ENCODE measurements at places on chromosomes 2 and 18. TPM values are rescaled to one million over a fixed set of nuclear protein-coding genes. Genes with fewer than 3 reads are reported as not detected.

GRCh38 chr2:96690306-96691021, 47.9 kb downstream of the FER1L5 start:
- no peak for DNase-seq
- H3K4me1 ChIP-seq, result peaks cover 9% of the 10 kb centered on the region
- H3K36me3 ChIP-seq, result no peaks in the 10 kb centered on the region
- H3K27ac ChIP-seq, result no peak overlapping the region

DNA sequence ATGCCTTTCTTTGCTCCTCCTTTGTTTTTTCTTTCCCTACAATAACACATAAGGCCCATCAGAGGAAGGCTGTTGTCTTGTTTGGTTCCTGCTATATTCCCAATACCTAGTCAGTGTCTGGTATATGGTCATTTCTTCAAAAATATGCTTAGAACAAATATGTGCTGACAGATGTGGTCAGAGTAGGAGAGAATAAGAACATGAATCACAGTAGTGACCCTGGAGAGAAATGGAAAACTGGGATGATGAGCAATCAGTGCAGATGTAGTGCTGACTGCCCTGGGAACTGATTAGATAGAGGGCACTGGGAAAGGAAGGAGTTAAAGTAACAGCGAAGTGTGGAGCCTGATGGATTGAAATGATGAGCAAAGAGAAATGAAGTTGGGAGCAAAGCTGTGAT, 189.4 kb upstream of the LHCGR start:
- DNase-seq, result no peak
- no peaks in the 10 kb centered on the region for H3K36me3 ChIP-seq
- H3K4me3 ChIP-seq, result no peak overlapping the region

TMEM169 gene
- 0.15 TPM for total RNA-seq

PJVK gene
- total RNA-seq, result 2.0 TPM

ST6GAL2 gene
- total RNA-seq, result 0.34 TPM

DNA sequence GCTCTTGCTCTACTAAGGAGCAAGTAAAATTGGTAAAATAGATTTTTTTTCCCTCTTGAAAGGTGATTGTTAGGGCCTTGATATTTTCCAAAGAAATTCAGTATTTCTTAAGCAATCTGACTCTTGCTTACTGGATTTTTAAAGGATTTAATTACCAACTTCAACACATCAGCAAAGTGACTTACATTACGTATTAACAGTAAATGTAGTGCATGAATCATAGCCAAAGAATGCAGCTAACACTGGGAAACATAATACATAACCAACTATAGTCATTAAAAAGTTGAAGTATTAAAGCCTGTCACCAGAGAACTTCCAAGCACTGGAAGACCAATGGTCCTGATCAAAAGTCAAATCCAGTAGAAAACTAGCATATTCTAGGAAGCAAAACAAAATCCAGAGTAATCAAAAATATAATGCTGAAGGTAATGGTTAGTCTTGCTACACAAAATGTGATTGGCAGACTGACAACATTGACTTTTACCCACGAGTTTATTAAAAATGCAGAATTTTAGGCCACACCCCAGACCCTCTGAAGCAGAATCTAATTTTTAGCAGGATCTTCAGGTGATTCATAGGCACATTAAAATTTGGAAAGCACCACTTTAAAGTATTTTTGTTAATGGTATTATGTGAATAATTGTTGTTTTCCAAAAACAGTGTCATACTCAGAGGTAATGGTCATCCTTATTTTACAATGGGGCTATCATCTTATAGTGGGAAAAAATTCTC, 31.8 kb upstream of the CAVIN2 start:
- no peak for DNase-seq
- H3K4me1 ChIP-seq, result no peaks in the 10 kb centered on the region
- H3K27ac ChIP-seq, result no peak overlapping the region
- H3K4me3 ChIP-seq, result no peak overlapping the region
- H3K36me3 ChIP-seq, result no peaks in the 10 kb centered on the region

DNA sequence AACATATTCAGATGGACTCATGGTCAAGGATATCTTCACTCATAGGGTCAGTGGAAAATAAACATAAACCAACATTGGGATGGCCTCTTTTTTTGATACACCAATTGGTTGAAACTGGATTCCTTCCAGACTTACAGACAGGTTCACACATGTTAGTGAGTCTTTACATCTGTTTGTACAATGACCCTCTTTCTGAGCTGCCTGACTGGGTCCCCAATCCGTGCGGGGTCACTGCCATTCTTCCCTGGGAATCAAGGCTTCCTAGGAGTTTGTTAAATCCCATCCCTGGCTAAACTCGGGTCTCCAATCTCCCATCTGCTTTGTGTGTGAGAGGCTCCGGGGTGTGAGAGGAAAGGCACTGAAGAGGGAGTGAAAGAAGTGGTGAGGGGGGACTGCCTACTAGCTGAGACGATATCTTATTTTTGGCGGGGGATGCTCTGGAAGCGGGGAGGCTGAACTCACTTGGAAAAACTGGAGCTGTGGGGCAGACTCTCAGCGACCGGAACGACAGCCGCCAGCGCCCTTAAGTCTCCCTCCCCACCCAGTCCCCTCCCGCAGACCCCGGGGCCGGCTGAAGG, 487 bp downstream of the STARD6 start:
- peak overlapping the region; percentile 64 for H3K27ac ChIP-seq
- H3K36me3 ChIP-seq, result peaks cover 5% of the 10 kb centered on the region
- peaks cover 8% of the 10 kb centered on the region for H3K4me1 ChIP-seq
- no peak for DNase-seq
- peak overlapping the region; percentile 54 for H3K4me3 ChIP-seq

DNA sequence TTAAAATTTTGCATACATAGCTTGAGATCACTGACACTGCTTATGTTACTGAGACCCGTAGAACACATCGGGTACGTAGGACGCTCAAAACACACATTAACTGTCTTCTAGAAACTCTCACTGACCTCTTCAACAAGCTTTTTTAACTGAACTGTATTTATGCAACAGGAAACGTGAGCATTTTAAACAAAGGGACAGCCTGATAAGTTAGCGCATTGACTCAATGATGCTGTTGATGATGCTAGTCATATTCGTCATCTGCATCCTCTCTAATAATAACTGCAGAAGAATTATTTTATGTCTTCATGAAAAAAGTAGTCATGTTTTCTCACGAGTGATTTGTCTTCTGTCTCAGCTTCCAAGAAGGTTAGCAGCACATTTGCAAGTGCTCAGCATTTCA, 824.0 kb downstream of the DCDC2C start:
- H3K36me3 ChIP-seq, result no peaks in the 10 kb centered on the region
- H3K4me3 ChIP-seq, result no peak overlapping the region
- no peaks in the 10 kb centered on the region for H3K4me1 ChIP-seq
- H3K27ac ChIP-seq, result no peak overlapping the region

PTPRN gene
- total RNA-seq, result 0.31 TPM

- no peak for DNase-seq
- no peaks in the 10 kb centered on the region for H3K36me3 ChIP-seq
- H3K27ac ChIP-seq, result no peak overlapping the region
These were observed 41.9 kb upstream of the EPB41L3 start for GRCh38 chr18:5585653-5586052.

GRCh38 chr2:7719876-7720275, 802.7 kb downstream of the RNF144A start:
- H3K27me3 ChIP-seq, result no peaks in the 10 kb centered on the region
- H3K36me3 ChIP-seq, result no peaks in the 10 kb centered on the region
- no peak overlapping the region for H3K4me3 ChIP-seq
- H3K27ac ChIP-seq, result no peak overlapping the region

GRCh38 chr2:116411211-116411610, 1403.3 kb upstream of the DDX18 start:
- no peaks in the 10 kb centered on the region for H3K36me3 ChIP-seq
- H3K27me3 ChIP-seq, result no peaks in the 10 kb centered on the region

GRCh38 chr2:190916829-190917228, 36.2 kb downstream of the GLS start:
- no peaks in the 10 kb centered on the region for H3K27me3 ChIP-seq
- no peak overlapping the region for H3K4me3 ChIP-seq
- H3K36me3 ChIP-seq, result no peaks in the 10 kb centered on the region
- H3K27ac ChIP-seq, result no peak overlapping the region

DNA sequence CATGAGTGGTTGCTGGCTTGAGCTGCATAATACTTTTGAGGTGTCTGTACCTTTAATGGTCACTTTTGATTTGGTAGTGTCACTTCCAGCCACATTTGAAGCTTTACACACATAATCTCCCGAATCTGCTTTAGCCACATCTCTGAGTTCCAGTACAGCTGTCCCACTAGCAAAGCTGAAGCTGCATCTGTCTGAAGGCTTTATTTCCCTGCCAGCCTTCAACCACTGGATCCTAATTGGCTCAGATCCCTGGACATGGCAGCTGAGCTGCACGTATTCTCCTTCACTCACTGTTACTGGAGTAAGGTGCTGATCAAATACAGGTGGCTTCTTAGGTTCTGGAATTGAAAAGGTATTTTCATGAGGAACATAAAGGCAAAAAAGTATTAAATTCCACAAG, 99.7 kb downstream of the TTN start:
- no peaks in the 10 kb centered on the region for H3K27me3 ChIP-seq
- DNase-seq, result no peak
- H3K4me3 ChIP-seq, result no peak overlapping the region
- peaks cover 31% of the 10 kb centered on the region for H3K36me3 ChIP-seq
- H3K27ac ChIP-seq, result no peak overlapping the region

- H3K4me3 ChIP-seq, result no peak overlapping the region
- H3K27ac ChIP-seq, result no peak overlapping the region
- H3K36me3 ChIP-seq, result no peaks in the 10 kb centered on the region
These were observed 12.3 kb upstream of the AGXT start for GRCh38 chr2:240856151-240856980.

DNA sequence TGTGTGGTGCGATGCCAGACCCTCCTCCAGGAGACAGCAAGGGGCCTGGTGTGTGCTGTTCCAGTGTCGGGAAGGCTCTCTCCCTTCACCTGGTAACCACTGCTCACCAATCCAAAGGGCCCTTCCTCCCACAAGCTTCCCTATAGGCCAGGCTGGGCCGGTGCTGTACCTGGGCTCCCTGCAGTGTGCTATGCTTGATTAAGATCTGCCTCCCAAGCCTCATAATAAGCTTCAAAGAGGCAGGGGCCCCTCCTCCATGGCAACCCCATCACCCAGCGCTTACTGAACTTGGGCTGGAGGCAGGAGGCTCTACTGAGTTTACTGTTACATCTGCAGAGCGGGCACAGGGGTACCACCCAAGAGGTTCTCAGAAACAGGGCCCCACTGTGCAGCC, 4.5 kb upstream of the MAL start:
- H3K4me1 ChIP-seq, result peaks cover 11% of the 10 kb centered on the region
- no peak overlapping the region for H3K27ac ChIP-seq
- no peak overlapping the region for H3K4me3 ChIP-seq
- peaks cover 5% of the 10 kb centered on the region for H3K27me3 ChIP-seq
- H3K36me3 ChIP-seq, result no peaks in the 10 kb centered on the region
- no peak for DNase-seq

REG3A gene
- total RNA-seq, result not detected

DNA sequence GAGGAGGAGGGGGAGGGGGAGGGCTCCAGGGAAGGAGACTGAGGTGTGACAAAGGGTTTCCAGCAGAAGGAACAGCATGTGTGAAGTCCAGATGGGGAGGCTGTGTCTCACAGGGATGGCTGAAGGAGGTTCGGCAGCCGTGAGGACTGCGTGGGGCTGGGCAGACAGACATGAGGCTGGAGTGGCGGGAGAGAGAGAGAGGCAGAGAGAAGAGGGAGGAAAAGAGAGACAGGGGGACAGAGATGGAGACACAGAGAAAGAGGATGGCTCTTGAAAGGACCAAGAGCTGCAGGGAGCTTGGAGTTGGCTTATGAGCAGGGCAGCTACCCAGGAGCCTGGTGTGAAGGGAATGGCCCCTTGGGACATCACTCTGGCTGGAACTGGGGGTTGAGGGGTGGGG, 138.9 kb upstream of the ASB18 start:
- no peak for DNase-seq
- no peaks in the 10 kb centered on the region for H3K36me3 ChIP-seq
- no peaks in the 10 kb centered on the region for H3K4me1 ChIP-seq
- no peaks in the 10 kb centered on the region for H3K27me3 ChIP-seq
- no peak overlapping the region for H3K27ac ChIP-seq

DNA sequence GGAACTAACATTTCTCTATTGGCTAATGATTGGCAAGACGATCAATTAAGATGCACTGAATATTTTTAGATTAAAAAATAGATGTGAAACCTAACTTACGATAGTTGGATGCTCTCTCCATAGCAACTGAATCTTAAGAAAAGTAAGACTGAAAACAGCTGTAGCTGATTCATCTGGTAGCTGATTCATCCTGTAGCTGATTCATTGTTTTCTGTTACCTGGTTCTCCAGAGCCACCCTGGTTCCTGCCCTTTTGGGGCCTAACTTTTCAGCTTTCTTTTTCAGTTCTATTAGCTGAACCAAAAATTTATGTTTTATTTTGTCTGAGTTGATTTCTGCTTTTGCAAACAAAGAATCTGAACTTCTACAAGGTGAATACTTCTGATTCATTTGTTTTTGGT, 22.7 kb upstream of the SPR start:
- no peak for DNase-seq
- no peak overlapping the region for H3K27ac ChIP-seq
- H3K36me3 ChIP-seq, result no peaks in the 10 kb centered on the region
- H3K4me1 ChIP-seq, result peaks cover 4% of the 10 kb centered on the region
- no peaks in the 10 kb centered on the region for H3K27me3 ChIP-seq

CXCR1 gene
- total RNA-seq, result 0.15 TPM

NCKAP5 gene
- 11.7 TPM for total RNA-seq

CPLX4 gene
- total RNA-seq, result not detected

DNA sequence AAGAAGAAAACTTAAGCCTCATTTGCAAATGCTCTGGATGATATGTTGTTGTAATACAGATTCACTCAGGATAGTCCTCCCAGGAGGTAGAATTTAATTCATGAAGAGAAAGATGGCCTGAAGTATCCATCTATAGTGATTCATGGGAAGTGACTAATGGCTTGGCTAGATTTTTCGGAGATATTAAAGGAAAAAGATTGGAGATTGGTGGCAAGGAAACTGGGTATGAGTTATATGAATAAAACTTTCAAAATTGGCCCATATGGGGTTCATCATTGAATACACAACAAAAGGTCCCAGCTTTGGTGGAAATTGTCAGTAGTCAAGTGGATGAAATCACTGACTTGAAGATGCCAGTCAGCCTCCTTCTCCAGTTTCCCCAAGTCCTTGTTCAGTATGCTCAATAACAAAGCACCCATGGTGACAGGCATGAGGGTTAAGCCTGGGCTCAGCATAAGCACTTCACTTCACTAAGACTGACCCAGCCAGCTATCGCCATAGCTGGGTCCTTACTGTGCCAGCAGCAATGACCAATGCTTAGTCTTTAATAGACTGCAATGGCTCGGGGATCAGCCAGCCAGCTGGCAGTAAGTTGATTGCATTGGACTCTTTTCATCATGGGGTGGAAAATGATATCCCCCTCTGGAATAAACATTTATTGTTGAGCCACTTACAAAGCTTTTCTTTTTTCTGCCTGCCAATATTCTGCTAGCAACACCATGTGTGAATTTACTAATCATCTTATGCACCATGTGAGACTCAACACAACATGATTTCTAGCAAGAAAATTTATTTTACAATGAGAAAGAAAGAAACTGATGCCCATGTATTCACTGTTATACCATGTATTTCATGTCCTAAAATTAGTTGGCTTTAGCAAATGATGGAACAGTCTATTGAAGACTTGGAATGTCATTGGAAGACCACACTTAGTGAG, 176.6 kb upstream of the TACR1 start:
- no peak for DNase-seq
- H3K4me1 ChIP-seq, result no peaks in the 10 kb centered on the region
- no peak overlapping the region for H3K27ac ChIP-seq
- no peaks in the 10 kb centered on the region for H3K27me3 ChIP-seq
- no peak overlapping the region for H3K4me3 ChIP-seq

TGFA gene
- total RNA-seq, result 3.4 TPM

PRADC1 gene
- 73.9 TPM for total RNA-seq

- no peaks in the 10 kb centered on the region for H3K36me3 ChIP-seq
- H3K27me3 ChIP-seq, result no peaks in the 10 kb centered on the region
- no peak for DNase-seq
- no peaks in the 10 kb centered on the region for H3K4me1 ChIP-seq
- no peak overlapping the region for H3K27ac ChIP-seq
These were observed 109.2 kb upstream of the MAP2 start for GRCh38 chr2:209314653-209315052.

NEURL3 gene
- not detected for total RNA-seq
